Omental fat pad (tissue), 4 donors: ENCODE measurements at places on chromosomes 6 and 20. TPM values are rescaled to one million over a fixed set of nuclear protein-coding genes. Genes with fewer than 3 reads are reported as not detected.

DNA sequence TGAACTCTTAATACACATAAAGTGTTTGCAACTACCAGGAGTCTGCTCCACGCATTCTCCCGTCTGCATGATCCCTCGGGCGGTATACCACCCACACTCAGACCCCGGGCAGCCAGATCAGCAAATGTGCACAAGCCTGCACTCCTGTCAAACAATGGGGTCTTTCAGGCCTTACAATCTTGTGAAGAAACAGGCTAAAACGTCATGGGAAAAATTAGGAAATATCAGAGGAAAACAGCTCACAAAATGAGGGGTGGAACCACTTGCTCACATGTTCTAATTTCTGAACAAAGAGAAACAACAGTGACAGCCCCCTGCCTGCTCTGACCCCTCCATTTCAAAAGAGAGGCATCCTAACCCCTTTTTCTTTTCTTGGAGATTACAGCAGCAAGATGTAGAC is 69.4 kb downstream of the BACH2 start:
- DNase-seq: no peak

DNA sequence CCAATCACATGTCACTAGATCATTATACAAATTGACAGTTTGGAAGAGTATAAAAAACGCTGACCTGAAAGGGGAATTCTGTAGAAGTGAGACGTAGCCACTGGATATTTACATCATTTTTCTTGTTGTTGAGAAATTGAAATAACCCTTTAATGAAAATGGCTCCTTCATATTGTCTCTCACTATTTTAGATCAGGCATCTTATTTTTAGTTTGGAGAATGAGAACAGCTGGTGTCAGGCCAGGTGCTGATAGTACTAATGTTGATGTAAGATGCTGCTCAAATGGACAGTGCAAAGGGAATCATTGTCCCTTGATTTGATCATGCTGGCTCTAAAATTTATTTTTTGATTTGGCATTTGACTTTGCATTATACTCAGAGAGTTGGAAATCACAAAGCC is 17.4 kb downstream of the NKAIN2 start:
- no peak for DNase-seq

GRCh38 chr20:4719190-4719589 is 2.5 kb upstream of the PRND start:
- DNase-seq: no peak

DNA sequence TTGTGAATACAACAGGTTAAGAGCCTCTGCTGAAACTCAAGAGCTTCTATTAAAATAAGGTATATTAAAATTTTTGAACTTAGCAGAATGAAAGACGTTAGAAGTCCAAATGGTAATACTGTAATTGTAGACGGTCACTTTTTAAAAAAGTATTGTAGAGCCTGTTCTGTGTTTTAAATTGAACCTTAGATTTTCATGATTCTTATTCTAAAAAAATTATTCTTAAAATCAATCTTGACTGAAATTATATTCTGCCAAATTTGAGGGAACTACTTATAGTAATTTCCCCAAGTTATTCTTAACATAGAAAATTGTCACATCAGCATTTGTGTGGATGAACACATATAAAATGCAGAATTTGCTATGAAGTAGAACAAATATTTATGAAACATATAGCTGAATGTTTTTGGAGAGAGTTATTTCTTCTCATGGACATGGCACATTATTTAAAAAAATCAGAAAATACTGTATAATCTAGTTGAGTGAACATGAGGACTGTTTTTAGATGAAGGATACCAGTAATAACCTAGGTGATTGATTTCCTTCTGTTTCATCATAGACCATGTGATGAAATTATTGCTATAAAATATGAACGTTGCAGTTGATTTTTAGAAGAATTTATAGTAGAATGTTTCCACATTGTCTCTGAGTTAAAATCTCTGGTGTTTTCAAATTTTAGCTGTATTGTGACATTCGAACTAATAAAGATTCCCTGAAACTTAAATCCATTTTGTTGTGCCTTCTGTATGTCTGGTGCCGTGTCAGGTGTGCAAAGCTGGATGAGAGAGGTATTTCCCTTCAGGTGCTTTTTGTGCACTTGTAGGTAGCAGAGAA is 2.8 kb downstream of the TBPL1 start:
- DNase-seq: no peak

- no peak for DNase-seq
Observed at GRCh38 chr6:119669221-119669620, 319.7 kb upstream of the MAN1A1 start.

GRCh38 chr20:25213566-25214425 is 18.3 kb downstream of the ENTPD6 start:
- DNase-seq: no peak

- no peak for DNase-seq
Observed at GRCh38 chr6:170490259-170490658, 62.8 kb downstream of the PSMB1 start.

DNA sequence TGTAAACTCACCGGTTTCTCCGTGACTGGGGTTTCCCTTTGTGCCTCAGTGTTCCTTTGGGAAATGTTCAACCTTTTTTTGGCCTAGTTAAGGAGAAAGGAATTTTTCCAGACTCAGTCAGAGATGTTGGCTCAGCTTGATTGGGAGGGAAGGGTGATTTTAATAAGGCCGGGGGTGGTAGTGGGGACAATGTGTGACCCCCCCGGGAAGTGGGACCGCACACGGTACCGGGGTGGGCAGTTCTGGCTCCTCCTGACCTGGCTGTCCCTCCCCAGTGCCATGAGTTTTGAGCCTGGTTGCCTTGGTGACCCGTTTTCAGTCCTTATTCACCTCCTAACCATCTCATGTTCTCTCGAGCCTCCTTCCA is 132.7 kb downstream of the SNX5 start:
- DNase-seq: no peak

DNA sequence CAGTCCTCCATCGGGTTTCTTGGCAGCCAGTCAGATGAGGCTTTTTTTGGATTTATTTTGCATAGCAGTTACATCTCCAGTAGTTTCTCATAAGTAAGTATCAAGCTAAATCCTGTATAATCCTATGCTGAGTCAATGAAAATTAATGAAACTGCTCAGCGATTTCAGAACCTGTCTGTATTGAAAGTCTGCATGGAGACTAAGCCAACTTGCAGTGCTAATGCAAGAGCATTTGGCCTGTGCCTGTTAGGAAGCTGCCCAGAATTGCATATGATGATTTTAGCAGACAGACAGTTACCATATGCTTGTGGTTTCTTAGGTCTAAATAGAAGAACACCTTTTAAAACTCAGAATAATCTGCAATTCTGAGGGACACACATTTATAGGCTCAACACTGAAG is 25.2 kb upstream of the LRRN4 start:
- no peak for DNase-seq

- DNase-seq: no peak
Observed at GRCh38 chr20:21632031-21632734, 73.3 kb upstream of the PAX1 start.

DNA sequence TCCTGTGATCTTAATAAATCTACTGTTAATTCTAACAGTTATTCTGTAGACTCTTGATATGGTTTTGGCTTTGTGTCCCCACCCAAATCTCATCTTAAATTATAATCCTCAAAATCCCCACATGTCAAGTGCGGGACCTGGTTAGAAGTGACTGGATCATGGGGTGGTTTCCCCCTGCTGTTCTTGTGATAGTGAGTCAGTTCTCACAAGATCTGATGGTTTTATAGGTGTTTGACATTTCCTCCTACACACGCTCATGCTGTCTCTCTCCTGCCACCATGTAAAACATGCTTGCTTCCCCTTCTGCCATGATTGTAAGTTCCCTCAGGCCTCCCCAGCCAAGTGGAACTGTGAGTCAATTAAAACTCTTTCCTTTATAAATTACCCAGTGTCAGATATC is 10.5 kb upstream of the EPB41L2 start:
- DNase-seq: no peak

- DNase-seq: no peak
Observed at GRCh38 chr6:53033764-53034163, 31.4 kb upstream of the FBXO9 start.

GRCh38 chr6:142285235-142286087 is 16.3 kb upstream of the ADGRG6 start:
- DNase-seq: no peak

DNA sequence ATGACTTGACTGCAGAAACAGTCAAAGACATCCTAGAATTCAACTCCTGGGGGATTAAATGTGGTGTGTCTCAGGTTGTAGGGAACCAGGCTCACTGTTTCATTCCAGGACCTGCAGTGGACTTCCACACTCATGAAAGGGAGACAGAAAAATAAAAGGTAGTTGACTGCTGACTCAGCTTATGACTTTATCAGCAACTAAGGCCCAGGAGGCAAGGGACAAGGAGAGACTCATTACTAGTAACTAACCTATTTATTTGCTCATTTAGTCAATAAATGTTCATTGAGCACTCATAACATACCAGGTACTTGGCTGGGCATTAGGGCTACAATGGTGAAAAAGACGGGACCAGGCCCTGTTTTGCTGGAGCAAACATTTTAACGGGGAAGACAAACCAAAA is 2.9 kb downstream of the ZSCAN31 start:
- DNase-seq: no peak

GRCh38 chr6:128161839-128162238 is 261.0 kb upstream of the THEMIS start:
- no peak for DNase-seq

DNA sequence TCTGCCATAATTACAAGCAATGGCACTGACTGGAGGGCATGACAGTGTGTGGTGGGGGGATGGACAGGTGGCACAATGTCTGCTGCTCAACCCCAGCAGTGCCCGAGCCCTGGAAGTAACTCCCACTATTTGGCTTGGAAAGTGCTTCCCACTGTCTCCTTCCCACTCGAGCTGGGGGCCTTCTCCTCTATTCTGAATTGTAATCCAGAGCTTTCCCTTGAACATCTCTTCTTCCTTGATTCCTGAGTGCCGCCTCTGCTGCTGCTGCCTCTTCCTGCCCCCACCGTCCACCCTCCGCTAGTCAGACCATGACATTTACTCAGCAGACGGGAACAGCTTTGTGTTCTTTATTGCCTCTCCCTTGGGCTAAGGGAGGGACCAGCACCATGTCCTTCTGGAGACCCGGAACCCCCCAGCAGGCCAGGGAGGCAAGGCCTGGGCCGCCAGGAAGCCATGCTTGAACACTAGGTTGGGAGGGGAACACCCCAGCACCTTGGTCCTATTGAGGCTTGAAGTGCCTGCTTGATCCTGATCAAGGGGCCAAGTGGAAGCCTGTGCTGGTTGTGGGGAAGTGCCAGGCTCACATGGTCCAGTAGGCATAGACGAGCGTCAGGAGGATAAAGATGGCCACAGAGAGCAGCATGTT is 17.0 kb downstream of the CCDC167 start:
- DNase-seq: no peak

DNA sequence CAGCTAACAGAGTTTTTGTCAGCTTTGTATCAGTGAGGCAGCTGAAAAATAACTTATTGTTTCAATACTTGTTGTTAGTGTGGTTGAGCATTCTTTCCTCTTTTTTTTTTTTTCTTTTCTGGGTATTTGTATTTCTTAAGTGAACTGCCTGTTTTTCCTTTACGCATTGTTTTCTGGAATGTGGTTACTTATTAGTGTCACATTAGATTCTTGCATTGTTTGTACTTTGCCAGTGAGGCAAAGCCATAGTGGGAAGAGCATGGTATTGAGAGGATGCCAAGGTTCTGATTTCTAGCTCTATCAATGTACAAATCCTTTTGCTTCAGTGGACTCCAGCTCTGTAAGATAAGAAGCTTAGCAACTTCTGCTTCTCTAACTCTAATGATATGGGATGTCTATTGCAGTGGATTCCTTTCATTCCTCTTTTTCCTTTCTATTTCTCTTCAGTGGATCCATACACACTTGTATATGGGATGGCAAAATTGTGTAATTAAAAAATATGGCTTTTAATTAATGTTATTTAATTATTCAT is 3.9 kb downstream of the CDKAL1 start:
- DNase-seq: no peak

- DNase-seq: no peak
Observed at GRCh38 chr6:151413372-151414145, 22.2 kb upstream of the ZBTB2 start.

GRCh38 chr6:149433405-149433804 is 33.3 kb downstream of the SUMO4 start:
- DNase-seq: no peak

FAM83C gene
- not detected for total RNA-seq

CENPQ gene
- 1.8 TPM for total RNA-seq

POPDC3 gene
- total RNA-seq: 3.0 TPM

OR2B6 gene
- total RNA-seq: not detected

UNC93A gene
- total RNA-seq: not detected

TCF15 gene
- 1.2 TPM for total RNA-seq
